ENCODE measurements at places on chromosomes 5 and 9. TPM values are rescaled to one million over a fixed set of nuclear protein-coding genes. Genes with fewer than 3 reads are reported as not detected.

- peak; percentile 88 for DNase-seq
Observed at GRCh38 chr9:136095070-136096058, at the start of gene NACC2. Gene NACC2 (minus strand): TSS chr9:136095289. CDS start chr9:136050521, 44,768 bp downstream.

DNA sequence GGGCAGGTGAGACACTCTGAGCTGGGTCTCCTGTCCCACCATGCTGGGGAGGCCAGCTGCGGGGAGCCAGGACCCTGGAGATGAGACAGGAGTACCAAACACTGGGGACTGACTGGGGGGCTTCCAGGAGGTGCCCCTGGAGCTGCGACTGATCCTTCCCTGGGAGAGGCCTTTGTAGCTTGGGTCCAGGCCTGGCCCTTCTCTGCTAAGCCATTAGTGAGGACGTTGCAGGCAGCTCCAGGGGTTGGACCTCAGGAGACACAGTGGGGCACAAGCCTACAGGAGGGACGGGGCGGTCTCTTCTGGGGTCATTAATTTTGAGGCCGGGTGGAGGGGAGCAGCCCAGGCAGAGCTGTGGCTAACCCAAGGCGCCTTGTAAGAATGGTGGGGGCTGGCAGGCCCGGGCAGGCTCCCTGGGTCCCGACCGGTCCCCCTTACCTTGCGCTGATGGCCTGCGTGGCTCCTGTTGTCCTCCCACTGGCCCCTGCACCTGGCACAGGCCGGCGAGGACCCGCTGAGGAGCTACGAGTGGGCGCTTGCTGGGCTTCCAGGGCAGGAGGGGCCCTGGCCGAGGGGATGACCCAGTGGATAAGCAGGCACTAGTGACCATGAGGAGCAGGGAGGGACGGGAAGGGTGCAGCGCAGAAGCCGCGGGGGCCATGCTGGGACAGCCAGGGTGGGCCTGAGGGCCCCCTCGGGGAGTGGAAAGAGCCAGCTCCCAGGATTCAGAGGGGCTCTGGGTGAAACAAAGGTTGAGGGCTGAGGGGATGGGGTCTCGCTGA, 5.1 kb downstream of the MRPS2 start:
- DNase-seq: peak; percentile 27

DNA sequence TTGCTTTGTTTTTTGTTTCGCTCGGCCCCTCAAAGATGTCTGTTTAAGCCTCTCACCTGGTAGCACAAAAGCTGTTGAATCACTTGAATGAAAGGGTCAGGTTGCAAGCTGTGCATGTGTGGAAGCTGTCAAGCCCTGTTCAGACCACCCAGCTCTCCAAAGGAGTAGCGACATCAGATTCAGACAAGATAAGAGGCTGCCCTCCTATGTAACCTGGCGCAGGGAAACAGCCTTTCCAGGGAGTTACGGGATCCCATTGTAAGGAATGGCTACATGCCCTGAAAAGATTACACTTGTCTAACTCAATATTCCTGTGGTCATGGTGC, 2.9 kb downstream of the FREM1 start:
- DNase-seq: no peak

- DNase-seq: no peak
Observed at GRCh38 chr9:129410226-129410625, 210.7 kb downstream of the C9orf50 start.

DNA sequence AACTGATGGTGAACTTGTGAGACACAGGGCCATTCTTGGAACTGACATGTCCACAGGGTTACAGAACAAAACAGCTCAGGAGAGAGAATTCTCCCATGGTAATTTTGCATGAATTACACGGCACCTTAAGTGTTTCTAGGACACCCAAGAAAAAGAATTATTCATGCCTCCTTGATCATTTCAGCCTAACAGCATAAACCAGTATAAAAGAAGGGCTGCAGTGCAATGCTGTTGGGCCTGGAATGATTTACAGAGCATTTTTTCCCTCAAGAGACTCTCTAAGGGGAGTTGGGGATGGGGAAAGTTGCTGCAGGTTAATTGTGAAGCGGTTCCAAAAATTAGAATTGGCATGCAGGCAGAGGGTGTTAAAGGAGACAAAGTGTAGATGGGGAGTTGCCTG, 136.4 kb upstream of the FBXL7 start:
- DNase-seq: no peak

DNA sequence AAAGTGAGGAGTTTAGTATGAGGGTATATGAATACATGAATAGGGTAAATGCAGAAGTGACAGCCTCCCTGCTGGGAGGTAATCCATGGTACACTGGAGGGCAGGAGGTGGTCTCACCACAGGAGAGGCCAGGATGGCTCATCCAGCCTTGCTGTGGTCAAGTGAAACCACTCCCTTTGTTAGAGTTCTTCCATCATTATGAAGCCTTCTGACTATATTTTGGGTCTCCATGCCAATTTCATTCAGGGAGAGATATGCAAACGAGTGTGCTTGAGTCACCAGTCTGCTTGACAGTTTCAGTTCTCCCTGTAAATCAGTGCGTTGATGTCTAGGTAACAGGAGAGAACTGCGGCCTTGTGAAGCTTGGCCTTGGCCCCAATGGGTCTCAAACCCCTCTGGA, 16.4 kb downstream of the PPP3R2 start:
- no peak for DNase-seq

DNA sequence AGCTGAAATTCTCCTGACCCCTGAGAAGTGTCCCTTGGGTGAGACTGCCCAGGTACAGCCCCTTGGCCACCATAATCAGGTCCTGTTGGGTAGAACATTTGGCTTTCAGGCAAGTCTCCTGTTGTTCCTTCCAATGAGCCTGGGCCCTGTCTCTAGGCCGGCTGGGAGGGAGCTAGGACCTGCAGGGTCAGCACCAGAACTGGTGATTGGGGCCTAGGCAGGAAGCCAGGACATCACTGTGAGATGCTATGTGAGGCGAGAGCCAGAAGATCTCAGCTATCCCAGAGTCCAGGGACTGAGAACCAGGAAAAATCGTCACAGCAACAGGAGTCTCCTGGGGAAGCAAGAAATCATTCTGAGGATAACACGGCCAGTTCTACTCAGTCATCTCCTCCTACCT, 51.5 kb downstream of the PCDH1 start:
- DNase-seq: peak; percentile 54

MYOT gene
- 8.7 TPM for total RNA-seq

CEL gene
- total RNA-seq: 7.2 TPM

IL3 gene
- not detected for total RNA-seq

- no peak for DNase-seq
Observed at GRCh38 chr5:66633754-66634153, 37.6 kb downstream of the MAST4 start.

- no peak for DNase-seq
Observed at GRCh38 chr9:129604766-129605163, 16.1 kb downstream of the C9orf50 start.

GARIN3 gene
- not detected for total RNA-seq

GRCh38 chr5:56625541-56625940, 189.8 kb upstream of the MAP3K1 start:
- DNase-seq: no peak

- no peak for DNase-seq
Observed at GRCh38 chr5:148857474-148857873, 31.1 kb downstream of the ADRB2 start.

- peak; percentile 67 for DNase-seq
Observed at GRCh38 chr9:127541865-127542264, 70.2 kb upstream of the STXBP1 start.

DNA sequence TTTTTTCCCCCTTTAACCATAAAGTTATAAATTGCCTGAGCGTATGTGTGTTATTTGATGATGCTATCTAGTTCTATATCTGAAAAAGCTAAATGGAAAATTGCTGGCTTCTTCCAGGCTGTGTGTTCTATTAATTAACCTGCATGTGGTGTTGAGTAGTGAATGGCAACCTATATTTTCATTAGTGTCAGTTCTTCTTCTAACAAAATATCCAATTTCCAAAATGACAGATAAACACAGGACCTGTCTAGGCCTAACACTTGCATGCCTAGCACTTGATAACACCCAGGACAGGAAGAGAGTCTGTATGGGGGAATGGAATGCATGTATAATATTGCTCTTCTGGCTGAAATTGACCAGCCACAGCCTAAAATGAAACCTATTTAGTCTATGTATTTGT, 91.7 kb downstream of the CD180 start:
- DNase-seq: no peak

SLC36A3 gene
- total RNA-seq: not detected

GRCh38 chr5:136511046-136511445, 145.7 kb upstream of the TRPC7 start:
- DNase-seq: no peak

CDH9 gene
- total RNA-seq: not detected

DNA sequence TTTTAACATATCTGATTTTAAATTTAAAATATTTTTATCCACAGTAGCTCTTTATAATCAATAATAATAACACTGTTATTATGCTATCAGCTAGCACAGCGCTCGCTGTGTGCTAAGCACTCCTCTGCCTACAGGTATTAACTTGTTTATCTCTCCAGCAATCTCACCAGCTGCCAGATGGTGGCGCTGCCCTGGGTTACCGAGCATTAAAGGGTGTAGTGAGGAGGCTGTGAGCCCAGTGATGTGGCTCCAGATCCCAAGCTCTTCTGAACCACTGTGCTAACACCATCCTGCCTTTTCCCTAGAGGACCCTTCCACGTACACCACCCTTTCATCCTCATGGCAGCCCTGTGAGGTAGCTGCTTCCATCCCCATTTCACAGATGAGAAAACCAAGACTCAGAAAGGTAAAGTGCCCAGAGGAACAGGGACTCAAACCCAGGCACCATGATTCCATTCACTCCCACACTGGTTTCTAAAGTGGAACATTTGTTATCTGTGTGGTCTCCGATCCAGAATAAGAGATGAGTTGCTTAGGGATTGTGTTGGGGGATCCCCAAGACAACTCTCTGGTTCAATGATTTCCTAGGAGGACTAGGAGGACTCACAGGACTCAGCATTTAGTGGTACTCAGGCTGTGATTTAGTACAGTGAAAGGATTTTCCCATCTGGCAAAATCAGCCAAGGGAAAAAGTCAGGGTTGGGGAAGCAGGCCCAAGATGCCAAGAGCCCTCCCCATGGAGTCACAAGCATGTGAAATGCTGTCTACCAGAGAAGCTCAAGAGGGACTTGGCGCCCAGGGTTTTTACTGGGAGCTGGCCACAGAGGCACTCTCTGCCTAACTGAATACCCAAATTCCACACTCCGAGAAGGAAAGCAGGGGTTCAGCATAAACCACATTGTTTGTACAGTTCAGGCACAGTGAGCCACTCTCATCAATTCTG, 7.0 kb downstream of the IGFBPL1 start:
- no peak for DNase-seq

ANGPTL2 gene
- total RNA-seq: 27.4 TPM

DNA sequence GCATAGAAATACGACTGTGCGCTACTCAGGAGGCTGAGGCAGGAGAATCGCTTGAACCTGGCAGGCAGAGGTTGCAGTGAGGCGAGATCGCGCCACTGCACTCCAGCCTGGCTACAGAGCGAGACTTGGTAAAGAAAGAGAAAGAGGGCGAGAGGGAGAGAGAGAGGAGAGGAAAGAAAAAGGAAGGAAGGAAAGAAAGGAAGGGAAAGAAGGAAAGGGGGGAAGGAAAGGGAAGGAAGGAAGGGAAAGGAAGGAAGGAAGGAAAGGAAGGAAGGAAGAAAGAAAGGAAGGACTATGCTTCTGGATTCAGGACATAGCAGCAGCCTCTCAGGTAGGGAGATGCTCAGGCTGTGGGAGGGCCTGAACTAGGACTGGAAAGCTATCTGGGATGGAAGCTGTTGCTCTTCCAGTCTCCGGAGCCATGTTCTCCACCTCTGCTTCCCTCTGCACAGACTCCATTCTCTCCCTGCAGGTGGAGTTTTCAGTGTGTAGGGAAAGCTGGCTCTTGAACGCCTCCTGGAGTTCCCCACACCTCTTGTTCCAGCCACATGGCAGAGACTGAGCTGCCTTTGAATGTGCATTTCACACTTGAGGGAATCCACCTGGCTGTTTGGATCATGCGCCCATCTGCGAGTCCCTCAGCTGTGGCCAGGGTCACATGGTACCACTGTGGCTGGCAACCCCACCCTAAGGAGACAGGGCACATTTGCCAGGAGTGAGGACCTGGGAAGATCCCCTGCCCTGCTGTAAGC, 9.1 kb downstream of the SWI5 start:
- no peak for DNase-seq

GRCh38 chr9:99690573-99690972, 131.1 kb upstream of the NR4A3 start:
- DNase-seq: peak; percentile 20

CXCL14 gene
- total RNA-seq: 1.3 TPM

GRCh38 chr5:41435276-41435675, 75.1 kb downstream of the PLCXD3 start:
- DNase-seq: peak; percentile 41

DNA sequence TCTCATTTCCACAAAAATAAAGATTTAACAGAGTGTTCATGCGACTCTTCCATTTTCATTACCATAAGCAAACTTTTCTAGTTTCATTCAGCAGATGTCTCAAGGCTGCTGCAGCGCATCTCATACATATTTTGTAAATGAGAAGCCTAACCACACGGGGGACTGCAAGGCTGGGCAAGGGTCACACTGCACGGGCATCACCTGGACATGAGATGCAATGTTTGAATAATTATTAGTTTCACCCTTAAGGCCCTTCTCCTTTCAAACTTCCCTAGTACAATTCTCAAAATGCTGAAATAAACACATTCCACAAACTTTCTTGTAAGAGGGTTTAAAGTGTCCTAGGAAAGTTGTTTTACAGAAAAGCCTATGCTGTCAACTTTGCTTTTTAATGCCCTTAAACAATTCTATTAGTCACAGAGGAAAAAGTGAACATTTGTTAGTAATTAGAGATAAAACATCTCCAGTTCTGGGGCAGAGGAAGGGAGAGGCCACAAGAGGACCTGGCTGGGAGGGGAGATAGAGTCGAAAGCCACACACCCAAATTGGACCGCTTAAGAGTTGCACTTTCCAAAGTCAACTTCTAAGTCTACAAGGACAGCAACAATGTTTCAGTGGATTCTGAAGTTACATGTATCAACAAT, 1.3 kb downstream of the DENND1A start:
- no peak for DNase-seq

DNA sequence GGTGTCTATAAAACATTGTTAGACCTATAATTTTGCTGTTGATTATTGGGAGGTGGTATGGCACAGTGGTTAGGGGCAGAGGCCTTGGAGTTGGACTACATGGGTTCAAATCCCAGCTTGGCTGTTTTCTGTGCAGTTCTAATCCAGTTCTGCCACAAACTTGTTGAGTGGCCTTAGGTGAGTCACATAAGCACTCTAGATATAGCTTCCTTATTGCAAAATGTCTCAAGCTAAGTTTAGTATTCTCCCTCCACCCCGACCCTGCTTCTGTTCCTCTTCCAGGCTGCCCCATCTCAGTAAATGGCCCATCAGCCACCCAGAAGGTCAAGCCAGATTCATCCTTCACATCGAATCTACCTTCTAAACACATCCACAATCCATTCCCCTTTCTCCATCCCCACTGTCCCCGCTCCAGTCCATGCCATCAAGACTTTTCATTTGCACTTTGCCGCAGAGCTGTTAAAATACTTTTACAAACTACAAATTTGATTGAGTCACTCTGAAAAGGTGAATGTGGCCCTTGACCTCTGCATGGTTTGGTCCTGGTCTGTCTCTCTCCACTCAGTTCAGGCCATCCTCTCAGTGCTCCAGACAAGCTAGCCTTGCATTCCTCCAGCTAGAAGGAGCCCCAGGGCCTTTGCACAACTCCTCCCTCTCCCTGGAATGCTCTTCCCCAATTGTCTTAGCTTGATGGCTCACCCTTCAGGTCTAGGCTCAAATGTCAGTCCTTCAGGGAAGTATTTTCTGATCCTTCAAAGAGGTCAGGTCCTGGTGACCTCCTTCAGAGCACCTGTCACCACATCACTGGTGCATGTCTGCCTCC, 10.0 kb upstream of the HDHD3 start:
- DNase-seq: no peak

ADAMTSL2 gene
- 5.1 TPM for total RNA-seq

Measured in left ventricle myocardium superior (tissue), 1 donor.